ENCODE measurements at places on chromosomes 4 and X.

DNA sequence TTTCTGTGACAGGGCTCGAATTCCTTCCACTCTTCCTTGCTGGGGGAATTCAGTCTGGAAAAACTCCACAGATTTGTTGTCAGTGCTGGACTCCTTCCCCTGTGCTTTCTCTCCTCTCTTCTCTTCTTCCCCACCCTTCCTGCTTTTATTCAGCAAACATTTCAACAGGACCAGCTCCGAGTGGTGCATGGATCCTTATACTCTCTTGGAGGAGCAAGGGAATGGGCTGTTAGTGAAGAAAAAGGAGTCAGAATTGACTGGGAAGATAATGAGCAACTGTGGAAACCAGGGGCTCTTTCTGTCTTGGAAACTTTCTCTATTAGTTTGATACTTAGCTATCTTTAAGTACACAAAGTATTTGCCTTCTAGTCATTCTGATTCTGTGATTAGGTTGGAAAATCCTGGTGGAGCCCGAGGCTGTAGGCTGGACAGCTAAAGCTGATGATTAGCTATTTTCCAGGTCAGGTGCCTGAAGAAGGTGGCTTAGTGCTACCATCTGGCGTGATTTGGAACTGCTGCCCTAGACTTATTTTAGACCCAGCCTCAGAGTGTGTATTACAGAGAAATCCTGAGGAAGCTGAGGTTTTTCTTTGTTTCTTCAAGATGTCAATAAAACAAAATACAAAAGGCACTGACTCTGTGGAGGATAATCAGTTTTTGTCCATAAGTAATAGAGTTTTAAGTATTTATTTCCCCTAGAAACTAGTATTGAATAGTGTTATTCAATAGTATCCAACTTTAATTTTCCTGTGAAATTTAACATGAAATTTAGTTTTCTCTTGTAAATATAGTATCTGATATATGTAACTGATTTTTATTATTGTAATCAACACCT lies 38.4 kb downstream of the NAP1L5 start:
- no peaks in the 10 kb centered on the region for H3K36me3 ChIP-seq
- no peaks in the 10 kb centered on the region for H3K27me3 ChIP-seq
- peaks cover 4% of the 10 kb centered on the region for H3K4me1 ChIP-seq
- H3K4me3 ChIP-seq: no peak overlapping the region
- peak overlapping the region; percentile 64 for H3K27ac ChIP-seq

DNA sequence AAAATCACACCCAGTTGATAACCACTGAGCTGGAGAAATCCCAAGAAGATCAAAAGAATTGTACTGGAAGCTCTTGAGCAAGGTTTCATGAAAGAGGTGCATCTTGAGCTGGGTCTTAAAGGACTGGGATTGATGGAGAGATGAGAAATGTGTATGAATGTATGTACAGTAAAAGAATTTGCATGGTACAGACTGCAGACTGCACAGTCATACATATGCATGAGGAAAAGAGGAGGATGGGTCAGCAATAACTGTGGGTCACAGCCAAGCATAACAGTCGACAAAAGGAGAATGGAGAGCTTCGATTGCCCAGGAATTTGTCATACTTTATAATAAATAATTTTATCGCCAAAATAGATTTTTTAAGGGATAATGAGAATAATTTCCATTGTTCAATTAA lies 4.8 kb upstream of the RELL1 start:
- H3K27ac ChIP-seq: no peak overlapping the region
- H3K27me3 ChIP-seq: no peaks in the 10 kb centered on the region
- no peaks in the 10 kb centered on the region for H3K4me1 ChIP-seq
- no peaks in the 10 kb centered on the region for H3K36me3 ChIP-seq
- no peak overlapping the region for H3K4me3 ChIP-seq

- no peaks in the 10 kb centered on the region for H3K36me3 ChIP-seq
- H3K27me3 ChIP-seq: no peaks in the 10 kb centered on the region
- peak; percentile 46 for DNase-seq
- no peak overlapping the region for H3K4me3 ChIP-seq
Observed at GRCh38 chr4:145557720-145558119, 61.5 kb upstream of the MMAA start.

DNA sequence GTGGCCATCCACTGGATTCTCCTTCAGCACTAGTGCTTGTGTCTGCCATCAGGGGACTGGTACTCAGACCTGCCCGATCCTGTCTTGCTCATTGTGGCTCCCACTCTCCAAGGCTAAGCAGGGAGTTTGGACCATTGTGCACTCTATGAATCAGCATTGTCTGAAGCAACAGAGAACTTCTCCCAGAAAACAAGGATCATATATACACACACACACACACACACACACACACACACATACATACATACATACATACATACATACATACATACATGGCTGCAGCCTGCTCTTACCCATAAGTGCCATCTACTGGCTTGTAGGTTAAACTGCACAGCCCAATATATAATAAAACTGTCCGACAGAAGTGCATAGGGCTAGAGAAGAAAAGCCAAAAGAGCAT lies 345.3 kb upstream of the LCORL start:
- no peak overlapping the region for H3K4me3 ChIP-seq
- DNase-seq: no peak

DNA sequence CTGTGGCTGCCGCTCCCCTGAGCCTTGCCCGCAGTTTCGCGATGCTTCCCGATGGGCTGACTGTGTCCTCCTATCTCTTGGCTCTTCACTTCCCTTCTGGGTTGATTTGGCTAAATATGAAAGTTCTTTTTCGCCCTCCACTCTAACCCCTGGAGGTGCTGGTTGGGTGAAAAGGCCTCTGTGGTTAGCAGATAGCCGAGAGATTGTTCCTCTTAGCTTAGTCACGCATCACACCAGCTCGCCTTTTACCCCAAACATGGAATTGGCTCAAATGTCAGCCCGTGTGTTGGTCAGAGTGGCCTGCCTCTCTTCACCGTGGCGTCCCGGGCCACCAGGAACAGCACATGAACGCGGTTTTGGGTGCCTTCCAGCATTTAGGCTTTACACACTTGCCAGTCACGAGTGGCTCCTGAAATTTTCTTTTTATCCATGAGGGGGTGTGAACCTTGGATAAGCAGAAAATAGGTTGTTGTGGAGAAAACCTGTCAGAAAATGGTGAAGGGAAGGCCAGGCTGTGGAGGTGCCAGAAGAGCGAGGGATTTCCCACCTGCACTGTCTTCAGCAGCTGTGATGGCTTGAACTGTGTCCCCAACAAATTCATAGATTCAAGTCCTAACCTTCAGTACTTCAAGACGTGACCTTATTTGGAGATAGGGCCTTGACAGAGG lies 8.9 kb downstream of the CLCN4 start:
- H3K36me3 ChIP-seq: no peaks in the 10 kb centered on the region
- H3K4me3 ChIP-seq: no peak overlapping the region
- no peak for DNase-seq
- H3K4me1 ChIP-seq: no peaks in the 10 kb centered on the region
- H3K27me3 ChIP-seq: no peaks in the 10 kb centered on the region
- no peak overlapping the region for H3K27ac ChIP-seq

DNA sequence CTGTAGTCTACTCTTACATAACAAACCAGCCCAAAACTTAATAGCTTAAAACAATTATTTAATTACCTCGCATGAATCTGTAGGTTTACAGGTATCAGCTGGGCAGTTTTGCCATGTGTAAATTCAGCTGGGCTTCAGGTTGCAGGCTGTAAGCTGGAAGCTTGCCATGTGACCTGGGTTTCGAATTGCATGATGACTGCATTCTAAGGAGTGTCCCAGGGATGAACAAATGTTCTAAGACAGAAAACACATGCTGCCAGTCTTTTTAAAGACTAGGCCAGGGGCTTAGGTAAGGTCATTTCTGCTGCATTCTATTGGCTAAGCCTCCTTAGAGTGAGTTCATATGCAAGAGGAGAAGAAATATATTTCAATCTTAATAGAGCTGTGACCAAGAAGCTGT lies 44.8 kb downstream of the GRIA2 start:
- H3K27ac ChIP-seq: no peak overlapping the region
- H3K4me3 ChIP-seq: no peak overlapping the region
- H3K27me3 ChIP-seq: no peaks in the 10 kb centered on the region
- no peaks in the 10 kb centered on the region for H3K4me1 ChIP-seq
- H3K36me3 ChIP-seq: no peaks in the 10 kb centered on the region

GRCh38 chr4:110626532-110627153 lies 3.8 kb upstream of the PITX2 start:
- DNase-seq: no peak
- peaks cover 58% of the 10 kb centered on the region for H3K27me3 ChIP-seq
- no peaks in the 10 kb centered on the region for H3K36me3 ChIP-seq
- H3K4me3 ChIP-seq: no peak overlapping the region
- peaks cover 3% of the 10 kb centered on the region for H3K4me1 ChIP-seq

GRCh38 chr4:38242101-38242500 lies 281.9 kb downstream of the PTTG2 start:
- no peaks in the 10 kb centered on the region for H3K36me3 ChIP-seq
- H3K4me1 ChIP-seq: no peaks in the 10 kb centered on the region
- no peak for DNase-seq
- no peak overlapping the region for H3K4me3 ChIP-seq
- H3K27ac ChIP-seq: no peak overlapping the region

DNA sequence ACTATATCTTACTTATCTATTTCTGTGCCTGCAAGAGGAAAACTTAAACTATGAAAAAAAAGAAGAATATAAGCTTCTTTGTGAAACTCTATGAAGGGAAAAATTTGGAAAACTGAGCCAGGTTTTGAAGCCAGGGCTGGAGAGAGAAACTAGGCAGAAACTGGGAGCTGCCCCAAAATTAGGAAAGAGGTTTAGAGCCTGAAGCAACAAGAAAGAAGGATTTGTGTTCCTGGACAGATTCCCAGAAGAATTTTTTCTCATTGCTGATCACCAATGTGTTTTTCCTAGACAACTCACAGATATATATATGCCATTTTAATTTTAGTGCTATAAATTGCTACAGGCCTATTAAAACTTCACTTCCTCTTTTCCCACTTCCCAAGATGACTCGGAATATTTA lies 245.0 kb upstream of the GEMIN8 start:
- H3K4me3 ChIP-seq: no peak overlapping the region
- no peaks in the 10 kb centered on the region for H3K27me3 ChIP-seq

DNA sequence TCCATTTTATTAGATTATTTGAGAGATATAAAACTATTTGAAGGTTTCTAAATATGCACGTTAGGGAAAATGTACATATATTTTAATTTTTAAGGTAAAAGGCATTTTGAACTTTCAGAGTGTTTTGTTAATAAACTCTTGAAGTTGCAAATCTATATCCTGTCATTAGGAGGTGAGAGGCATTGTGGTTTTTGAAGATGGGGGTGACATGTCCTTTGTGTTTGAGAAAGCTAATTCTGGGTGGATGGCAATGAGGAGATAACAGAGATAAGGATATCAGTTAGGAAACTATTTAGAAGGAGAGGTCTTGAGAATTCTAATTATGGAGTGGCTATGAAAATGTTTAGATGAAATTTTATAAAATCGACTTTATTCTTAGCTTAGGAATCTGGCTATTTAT lies 6.1 kb downstream of the STIM2 start:
- H3K4me1 ChIP-seq: no peaks in the 10 kb centered on the region
- H3K4me3 ChIP-seq: no peak overlapping the region
- DNase-seq: no peak
- no peak overlapping the region for H3K27ac ChIP-seq
- no peaks in the 10 kb centered on the region for H3K27me3 ChIP-seq
- no peaks in the 10 kb centered on the region for H3K36me3 ChIP-seq

DNA sequence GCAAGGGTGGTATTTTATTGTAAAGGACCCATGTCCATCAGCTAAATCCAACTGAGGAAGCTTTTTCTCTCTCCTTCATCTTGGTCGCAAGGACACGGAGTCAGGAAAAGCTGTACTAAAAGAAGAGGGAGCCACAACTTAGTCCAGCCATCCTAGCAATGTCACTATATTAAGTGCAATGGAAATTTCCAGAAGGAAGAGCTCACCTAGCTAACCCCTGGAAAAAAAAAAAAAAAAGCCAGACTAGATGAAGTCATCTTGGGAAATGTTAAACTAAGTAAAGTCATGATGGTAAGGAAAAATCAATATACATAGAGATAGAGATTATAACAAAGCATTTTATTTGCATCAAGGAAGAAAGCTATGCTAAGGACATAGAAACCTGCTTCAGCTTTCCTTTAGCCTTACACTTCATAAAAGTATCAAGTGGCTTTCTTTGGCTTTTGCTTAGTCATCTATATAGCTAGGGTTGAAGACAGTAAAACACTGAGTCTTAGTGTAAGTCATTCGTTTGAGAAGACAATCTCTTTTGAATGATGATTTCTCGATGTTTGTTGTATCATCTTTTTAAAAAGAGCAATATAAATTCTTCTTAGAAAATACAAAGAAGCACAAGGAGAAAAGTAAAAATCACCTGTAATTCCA lies 18.6 kb upstream of the CA5B start:
- no peaks in the 10 kb centered on the region for H3K27me3 ChIP-seq
- H3K4me1 ChIP-seq: no peaks in the 10 kb centered on the region
- H3K4me3 ChIP-seq: no peak overlapping the region

- H3K4me1 ChIP-seq: no peaks in the 10 kb centered on the region
- no peak overlapping the region for H3K27ac ChIP-seq
- no peaks in the 10 kb centered on the region for H3K27me3 ChIP-seq
- no peak for DNase-seq
- no peak overlapping the region for H3K4me3 ChIP-seq
Observed at GRCh38 chrX:31894152-31894551, 822.3 kb upstream of the FTHL17 start.

DNA sequence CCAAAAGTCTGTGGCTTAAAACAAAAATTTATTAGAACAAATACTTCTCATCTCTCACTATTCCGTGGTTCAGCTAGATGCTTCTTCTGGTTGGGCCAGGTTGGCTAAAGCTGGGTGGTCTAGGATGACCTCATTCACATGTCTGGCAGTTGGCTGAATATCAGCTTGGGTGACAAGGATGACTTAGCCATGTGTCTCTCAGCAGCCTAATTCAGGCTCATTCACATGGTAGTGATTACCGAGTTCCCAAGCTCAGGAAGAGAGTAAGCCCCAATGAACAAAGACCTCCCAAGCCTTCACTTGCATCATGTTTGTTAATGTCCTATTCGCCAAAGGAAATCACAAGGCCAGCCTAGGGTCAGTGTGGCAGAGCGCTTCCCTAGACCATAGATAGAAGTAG lies 119.4 kb downstream of the FANCB start:
- H3K27ac ChIP-seq: no peak overlapping the region
- no peaks in the 10 kb centered on the region for H3K27me3 ChIP-seq
- no peak overlapping the region for H3K4me3 ChIP-seq
- no peak for DNase-seq

DNA sequence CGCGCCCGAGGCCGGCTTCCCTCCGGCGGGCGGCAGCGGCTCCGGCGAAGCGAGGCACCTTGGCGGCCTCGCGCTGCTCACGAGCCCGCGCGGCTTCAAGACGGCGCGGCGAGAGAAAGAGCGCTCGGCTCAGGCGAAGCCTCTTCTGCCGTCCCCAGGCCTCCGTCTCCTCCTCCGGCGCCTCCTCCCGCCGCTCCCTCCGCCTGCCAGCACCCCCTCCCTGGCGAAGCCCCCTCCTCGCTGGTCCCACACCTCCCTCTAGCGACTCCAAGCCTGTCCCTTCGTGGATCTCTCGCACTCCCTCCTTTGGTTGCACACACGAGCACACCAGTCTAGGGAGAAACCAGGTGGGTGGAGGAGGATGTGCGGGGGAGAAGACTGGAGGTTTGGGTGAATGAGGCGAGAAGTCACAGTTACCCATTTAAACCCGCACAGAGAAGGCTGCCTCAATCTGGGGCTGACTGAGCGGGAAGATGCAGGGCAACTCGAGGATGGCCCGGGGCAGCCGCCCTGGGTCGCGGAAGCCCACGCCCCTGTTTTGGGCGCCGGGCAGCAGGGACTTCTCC lies at the start of gene CAMK2D:
Gene CAMK2D (minus strand): TSS at position 119 of the 566 bp plus-strand sequence. CDS start 670 bp downstream, outside the sequence.
- peak within 1 kb of the TSS; percentile 99 for H3K27ac ChIP-seq
- no peaks in the 10 kb centered on the region for H3K27me3 ChIP-seq
- peak; percentile 91 for DNase-seq
- H3K36me3 ChIP-seq: no peaks in the 10 kb centered on the region

GRCh38 chrX:134737061-134737460 lies 78.8 kb upstream of the PLAC1 start:
- no peak overlapping the region for H3K4me3 ChIP-seq
- H3K27ac ChIP-seq: no peak overlapping the region
- no peaks in the 10 kb centered on the region for H3K36me3 ChIP-seq
- no peaks in the 10 kb centered on the region for H3K4me1 ChIP-seq
- H3K27me3 ChIP-seq: no peaks in the 10 kb centered on the region
- DNase-seq: no peak

Data from prostate gland (tissue), 2 donors.